ENCODE measurements at places on chromosomes 5 and 9.

- DNase-seq = no peak
Observed at GRCh38 chr9:134212809-134213507, 48.6 kb upstream of the RNU6ATAC start.

GRCh38 chr5:171743436-171744076 is 42.1 kb upstream of the SMIM23 start:
- no peak for DNase-seq

GRCh38 chr5:132686193-132686592 is 12.4 kb downstream of the IL4 start:
- DNase-seq = no peak

GRCh38 chr9:127682351-127683136 is 24.2 kb upstream of the CFAP157 start:
- no peak for DNase-seq

GRCh38 chr5:168603746-168604145 is 24.6 kb upstream of the PANK3 start:
- DNase-seq = no peak

DNA sequence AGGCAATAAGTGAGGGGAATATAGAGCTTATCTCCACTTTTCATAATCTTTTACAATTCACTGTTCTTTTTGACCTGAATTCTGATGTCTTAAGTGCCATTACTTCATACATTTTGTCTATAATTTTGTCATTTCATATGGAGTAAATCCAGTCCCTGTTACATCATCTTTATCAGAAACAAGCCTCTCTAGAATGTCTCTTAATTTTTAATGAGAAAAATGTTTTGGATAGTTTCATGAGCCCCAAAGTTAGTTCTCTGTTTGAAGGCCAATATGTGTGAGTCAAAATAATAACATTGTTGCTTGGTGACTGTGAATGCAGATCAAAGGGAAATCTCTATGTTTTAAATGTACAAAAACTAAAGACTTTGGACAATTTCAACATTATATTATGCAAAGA is 329.6 kb upstream of the ARRDC3 start:
- no peak for DNase-seq

GRCh38 chr5:65861830-65862241 is 64.5 kb upstream of the ERBIN start:
- peak; percentile 75 for DNase-seq

DNA sequence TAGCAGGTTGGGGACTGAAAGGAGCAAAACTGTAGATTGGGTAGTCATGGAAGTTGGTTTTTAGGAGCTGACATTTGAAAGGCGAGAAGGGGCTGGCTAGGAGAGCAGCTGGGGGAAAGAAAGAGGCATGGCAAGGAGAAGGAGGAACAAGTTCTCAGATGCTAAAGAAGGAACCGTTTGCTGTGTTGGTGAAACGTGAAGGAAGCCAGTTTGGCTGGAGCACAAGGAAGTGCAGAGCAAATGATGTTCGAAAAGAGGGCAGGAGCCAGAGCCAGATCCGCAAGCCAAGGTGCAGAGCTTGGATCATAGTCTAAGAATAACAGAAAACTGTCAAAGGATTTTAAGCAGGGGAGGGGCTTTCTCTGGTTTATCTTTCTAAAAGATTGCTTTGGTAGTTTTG is 276.6 kb downstream of the ASTN2 start:
- DNase-seq = no peak

DNA sequence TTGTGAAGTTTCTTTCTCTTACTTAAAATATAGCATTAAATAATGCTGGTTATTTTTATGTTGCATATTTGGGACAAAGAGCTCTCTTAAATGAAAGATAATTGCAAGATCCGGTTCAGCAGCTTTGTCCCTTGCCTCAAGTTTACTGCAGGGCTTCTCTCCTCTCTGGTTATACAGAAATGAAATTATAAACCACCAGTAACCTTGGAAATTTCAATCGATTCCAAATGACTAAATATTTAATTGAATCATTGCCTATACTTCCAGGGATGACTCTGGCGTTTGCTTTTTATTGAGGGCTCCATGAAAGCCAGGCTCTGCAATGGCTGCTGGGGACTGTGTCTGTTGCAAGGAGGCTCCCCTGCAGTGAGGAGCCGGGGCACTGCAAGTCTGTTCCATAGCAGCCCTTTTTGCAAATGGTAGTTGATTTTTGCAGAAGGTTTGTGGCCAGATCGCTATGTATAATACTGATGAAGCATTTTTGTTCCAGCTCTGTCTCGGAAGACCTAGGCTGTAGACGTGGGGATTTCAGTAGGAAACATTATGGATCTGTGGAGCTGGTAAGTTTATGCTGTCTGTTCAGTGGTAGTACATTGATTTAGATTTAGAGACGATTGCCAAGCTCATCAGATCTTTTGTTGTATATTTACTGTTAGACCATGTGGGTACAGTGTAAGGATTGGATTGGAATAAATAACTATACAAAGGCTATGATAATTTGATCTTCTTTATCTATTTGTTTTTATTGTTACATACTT is at the start of gene GARNL3:
GARNL3 (plus strand) TSS at position 313 of the 758 bp plus-strand sequence; CDS start at position 417, 104 bp downstream.
- no peak for DNase-seq

DNA sequence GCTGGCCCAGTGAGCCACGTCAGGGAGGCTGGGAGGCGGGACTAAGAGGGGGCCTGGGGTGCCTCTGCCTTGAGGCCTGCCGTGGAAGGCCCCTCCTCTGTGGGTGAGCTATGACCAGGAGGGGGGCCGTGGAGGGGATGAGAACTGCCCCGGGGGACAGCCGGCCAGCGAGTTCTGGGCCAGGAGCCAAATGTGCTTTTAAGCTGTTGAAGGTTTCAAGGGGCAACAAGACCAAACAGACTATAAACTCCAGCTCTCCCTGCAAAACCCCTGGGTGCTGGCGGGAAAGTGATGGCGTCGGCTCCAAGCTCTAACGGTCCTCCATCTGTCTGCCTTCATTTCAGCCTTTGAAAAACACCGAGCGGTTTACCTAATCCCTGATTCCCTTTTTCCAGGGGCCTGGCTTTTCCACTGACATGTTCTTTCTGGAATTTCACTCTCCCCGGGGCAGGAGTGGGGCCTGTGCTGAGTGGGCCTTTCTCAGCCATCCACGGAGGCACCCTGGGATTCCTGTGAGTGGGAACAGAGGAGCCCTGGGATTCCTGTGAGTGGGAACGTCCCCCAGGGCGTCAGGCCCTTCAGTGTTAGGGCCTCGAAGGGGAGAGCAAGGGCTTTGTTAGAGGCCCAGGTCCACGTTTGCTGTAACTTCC is 65.6 kb downstream of the COL5A1 start:
- DNase-seq = no peak

- no peak for DNase-seq
Observed at GRCh38 chr5:20648981-20649380, 661.0 kb upstream of the CDH18 start.

DNA sequence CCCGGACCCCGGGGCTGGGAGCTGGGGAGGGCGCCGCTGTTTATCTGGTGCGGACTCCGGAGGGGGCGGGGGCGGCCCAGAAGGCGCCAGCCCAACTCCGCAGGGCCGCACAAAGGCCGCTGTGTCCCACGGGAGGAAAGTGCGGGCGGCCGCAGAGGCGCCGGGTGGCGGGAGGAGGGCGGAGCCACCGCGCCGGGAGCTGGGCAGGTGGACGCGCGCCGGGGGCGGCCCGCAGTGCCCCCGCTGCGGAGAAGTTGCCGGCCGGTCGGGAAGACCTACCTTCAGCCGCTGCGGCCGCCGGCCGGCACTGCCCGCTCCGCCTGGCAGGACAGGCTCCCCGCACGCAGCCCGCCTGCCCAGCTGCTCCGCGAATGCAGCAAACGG is 43.6 kb downstream of the NACC2 start:
- peak; percentile 56 for DNase-seq

DNA sequence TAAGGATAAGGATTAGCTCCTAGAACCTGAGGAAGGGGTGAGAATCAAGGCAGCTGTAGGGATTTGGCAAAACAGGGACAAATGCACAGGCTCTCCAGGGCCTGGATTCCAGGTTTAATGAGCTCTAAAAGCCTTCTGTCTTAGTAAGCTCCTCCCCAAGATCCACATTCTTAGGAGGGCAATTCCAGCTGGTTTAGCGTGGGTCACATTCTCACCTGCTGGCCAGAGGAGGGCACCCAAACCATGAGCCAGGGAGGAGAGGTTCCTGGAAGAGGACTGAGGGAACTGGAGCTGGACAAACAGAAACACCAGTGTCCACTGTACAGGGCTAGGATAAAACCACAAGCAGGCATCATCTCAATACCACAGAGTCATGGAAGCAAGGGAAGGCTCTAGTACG is 480.0 kb downstream of the CCDC171 start:
- peak; percentile 22 for DNase-seq

GRCh38 chr9:1102642-1102970 is 52.4 kb downstream of the DMRT2 start:
- no peak for DNase-seq

- DNase-seq = no peak
Observed at GRCh38 chr5:155826611-155827507, 500.1 kb upstream of the SGCD start.

DNA sequence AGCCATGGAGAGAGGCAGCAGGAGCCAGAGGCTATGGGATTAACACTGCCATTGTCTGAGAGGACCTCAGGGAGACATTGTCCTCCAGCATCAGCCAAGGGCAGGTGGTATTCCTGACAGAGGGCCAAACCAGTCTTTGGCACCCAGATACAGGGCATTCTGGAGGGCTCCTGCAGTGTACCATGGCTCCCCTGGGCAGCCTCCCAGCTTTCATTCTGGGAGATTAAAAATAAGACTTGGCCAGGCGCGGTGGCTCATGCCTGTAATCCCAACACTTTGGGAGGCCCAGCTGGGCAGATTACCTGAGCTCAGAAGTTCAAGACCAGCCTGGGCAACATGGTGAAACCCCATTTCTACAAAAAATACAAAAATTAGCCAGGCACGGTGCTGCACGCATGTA is 4.2 kb downstream of the MTAP start:
- no peak for DNase-seq

- DNase-seq = no peak
Observed at GRCh38 chr5:144295284-144295683, 124.6 kb downstream of the KCTD16 start.

DNA sequence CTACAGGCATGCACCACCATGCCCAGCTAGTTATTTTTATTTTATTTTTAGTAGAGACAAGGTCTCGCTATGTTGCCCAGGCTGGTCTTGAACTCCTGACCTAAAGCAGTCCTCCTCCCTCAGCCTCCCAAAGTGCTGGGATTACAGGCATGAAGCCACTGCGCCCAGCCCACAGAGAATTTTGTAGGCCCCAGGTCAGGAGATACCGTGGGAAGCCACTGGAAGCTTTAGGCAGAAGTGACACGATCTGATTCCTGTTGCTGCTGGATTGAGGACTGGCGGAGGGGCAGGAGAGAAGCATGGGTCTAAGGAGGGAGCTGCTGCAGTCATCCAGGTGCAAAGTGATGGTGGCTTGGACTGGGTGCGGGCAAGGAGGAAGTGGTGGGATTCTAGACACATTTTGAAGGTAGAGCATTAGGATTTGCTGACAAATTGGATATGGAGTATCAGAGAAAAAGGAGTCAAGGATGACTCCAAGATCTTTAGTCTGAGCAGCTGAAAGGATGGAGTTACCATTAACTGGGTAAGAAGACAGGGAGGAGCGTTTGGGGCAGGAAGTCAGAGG is 20.7 kb downstream of the TCF7 start:
- no peak for DNase-seq

- DNase-seq = no peak
Observed at GRCh38 chr5:88374391-88374790, 105.7 kb upstream of the TMEM161B start.

- no peak for DNase-seq
Observed at GRCh38 chr9:132210472-132211145, 48.8 kb downstream of the NTNG2 start.

DNA sequence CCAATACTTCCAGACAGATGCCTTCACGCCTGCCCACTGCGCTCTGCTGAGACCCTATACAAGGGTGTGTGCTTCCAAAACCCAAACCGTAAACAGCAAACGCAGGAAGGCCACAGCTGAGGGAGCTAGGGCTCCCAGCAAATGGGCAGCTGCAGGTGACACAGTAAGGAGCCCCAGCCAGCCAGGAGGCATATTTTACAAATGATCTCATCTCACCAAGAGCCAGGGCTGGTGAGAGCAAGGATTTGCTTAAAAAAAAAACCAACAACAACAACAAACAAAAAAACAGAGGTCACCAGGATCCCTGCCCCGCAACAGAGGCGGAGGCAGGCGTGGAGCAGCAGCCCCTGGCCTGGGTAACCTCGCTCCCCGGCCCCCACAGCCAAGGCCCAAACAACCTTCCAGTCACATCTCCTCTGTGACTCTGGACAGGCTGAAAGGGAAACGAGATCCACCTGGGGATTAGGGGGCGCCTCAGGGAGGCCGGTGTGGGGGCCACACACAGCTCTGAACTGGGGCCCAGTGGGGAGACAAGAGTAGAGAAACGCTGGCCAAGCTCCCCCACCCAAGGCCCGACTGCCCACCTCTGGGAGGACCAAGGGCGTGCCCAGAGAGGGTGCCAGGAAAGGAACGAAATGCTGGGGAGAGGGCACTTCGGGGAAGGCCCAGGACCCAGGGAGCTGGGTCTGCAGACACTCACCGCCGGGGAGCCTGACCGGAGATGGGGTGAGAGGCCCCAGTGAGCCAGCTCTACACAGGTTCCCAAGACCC is 3.3 kb downstream of the NACC2 start:
- DNase-seq = no peak

GRCh38 chr9:127965953-127966352 is 14.8 kb downstream of the EEIG1 start:
- DNase-seq = no peak

DNA sequence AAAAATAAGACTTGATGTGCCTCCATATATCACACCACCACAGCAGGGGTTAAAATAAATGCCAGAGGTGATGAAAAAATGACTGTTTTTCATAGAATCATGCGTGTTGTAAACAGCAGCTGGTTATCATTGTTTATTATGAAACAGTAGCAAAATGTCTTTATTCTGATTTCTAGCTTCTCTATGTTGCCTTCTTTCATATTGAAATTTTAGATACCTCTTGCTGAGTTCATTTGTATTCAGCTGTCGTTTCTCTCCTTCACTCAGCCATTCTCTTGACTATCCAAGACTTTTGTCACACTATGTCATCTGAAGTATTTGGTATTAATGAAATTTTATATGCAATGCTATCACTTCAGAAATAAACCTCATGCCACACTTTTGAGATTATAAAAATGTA is 465.0 kb downstream of the TAF11L14 start:
- DNase-seq = no peak

GRCh38 chr5:19264821-19265220 is 723.2 kb downstream of the CDH18 start:
- DNase-seq = no peak

DNA sequence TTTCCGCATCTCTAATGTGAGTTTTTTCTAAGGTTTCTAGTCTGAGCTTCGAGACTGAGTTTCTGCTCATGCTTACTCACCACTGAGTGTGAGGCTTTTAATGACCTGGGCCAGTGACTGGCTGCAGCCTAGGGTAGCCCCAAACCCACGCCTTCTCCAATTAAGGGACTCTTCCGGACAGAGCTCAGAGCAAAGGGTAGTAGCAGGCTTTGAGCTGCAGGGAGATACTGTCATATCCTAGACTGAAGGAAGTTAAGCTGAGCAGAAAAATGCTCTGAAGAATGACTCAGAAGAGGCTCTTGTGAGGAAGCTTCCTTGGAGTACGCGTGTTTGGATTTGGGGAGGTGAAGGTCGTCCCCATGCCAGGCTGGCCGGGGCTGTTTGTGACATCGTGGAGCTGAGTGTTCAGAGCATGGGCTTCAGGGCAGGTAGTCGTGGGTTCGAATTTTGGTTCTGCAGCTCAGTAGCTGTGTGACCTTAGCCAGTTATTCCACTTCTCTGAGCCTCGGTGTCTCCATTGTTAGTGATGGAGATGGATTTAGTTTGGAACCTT is 3.5 kb downstream of the USP20 start:
- no peak for DNase-seq
